Kidney (tissue), 22 donors: ENCODE measurements at places on chromosomes 7 and 10. TPM values are rescaled to one million over a fixed set of nuclear protein-coding genes. Genes with fewer than 3 reads are reported as not detected.

The UNCX gene
- polyA plus RNA-seq = 1.4 TPM

The GPC2 gene
- polyA plus RNA-seq = 0.73 TPM

The FOXI2 gene
- 1.5 TPM for polyA plus RNA-seq

The CC2D2B gene
- 0.80 TPM for polyA plus RNA-seq

The XRCC2 gene
- 0.22 TPM for polyA plus RNA-seq

The LRRD1 gene
- not detected for polyA plus RNA-seq

The CNPY1 gene
- not detected for polyA plus RNA-seq

The HTR7 gene
- not detected for polyA plus RNA-seq

The ACSL5 gene
- polyA plus RNA-seq = 5.6 TPM

DNA sequence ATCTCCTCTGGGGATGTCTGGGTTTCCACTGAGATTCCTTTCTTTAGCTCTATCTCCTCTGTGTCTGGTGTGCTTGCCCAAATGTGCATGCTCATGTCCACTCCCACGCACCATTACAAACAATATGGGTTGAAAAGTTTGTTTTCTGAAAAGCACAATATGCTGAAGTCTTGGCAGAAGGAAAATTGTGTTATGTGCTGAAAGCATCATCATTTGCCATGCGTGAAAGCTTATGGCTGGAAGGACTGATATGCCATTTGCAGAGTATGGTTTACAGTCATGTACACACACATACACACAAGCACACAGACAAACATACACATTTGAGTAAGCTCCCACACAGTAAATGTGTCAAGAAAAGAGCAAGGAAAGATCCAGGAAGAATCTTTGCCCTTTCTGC is 231.6 kb downstream of the SORCS3 start:
- no peak for DNase-seq

DNA sequence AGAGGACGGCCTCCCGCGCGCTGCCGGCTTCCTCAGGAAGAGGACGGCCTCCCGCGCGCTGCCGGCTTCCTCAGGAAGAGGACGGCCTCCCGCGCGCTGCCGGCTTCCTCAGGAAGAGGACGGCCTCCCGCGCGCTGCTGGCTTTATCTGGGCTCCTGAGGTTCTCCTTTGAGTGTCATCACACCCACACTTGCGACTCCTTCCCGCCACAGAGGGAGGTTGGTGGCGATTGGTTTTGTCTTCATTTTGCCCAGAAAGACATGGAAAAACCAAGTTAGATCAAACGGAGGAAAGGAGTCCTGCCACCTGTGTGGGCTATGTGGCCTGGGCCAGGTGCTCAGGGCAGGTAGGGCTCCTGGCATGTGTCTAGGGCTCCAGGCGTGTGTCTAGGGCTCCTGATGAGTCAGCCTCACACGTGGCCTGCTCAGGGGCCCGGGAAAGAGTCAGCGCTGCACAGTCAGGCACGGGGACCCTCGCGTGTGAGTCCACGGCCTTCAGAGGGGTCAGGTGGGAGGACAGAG is 138.0 kb downstream of the VIPR2 start:
- DNase-seq = no peak

DNA sequence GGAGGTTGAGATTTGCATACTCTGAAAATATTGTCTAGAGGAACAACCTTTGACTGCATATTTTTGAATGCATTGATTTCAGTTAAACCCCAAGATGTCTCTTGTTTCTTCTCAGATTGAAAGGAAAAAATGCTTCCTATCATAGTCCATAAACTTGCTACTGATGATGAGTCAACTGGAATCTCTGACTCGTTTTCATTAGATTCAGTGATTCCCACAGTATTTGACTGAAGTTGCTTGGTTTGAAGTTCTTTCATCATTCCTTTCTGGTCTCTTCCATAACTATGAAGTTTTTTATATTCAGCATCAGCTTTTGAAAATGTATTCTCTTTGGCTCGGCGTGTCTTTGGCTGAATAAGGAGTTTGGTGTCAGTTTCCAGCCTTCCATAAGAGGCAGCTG is 10.7 kb downstream of the PEX1 start:
- DNase-seq = no peak

DNA sequence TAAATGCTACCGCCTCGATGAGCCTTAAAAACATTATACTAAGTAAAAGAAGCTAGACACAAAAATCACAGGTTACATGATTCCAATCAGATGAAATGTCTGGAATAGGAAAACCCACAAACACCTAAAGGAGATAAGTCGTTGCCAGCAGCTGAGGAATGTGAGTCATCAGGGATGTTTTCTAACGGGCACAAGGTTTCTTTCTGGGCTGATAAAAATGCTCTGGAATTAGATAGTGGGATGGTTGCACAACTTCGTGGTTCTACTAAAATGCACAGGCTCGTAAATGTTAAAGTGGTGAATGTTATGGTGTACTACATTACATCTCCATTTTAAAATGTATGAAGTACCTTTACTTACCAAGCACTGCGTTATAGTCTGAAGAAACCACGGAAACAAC is 9.7 kb downstream of the ABLIM1 start:
- no peak for DNase-seq

- no peak for DNase-seq
These were observed 35.1 kb downstream of the GUSB start for GRCh38 chr7:65946904-65947303.

DNA sequence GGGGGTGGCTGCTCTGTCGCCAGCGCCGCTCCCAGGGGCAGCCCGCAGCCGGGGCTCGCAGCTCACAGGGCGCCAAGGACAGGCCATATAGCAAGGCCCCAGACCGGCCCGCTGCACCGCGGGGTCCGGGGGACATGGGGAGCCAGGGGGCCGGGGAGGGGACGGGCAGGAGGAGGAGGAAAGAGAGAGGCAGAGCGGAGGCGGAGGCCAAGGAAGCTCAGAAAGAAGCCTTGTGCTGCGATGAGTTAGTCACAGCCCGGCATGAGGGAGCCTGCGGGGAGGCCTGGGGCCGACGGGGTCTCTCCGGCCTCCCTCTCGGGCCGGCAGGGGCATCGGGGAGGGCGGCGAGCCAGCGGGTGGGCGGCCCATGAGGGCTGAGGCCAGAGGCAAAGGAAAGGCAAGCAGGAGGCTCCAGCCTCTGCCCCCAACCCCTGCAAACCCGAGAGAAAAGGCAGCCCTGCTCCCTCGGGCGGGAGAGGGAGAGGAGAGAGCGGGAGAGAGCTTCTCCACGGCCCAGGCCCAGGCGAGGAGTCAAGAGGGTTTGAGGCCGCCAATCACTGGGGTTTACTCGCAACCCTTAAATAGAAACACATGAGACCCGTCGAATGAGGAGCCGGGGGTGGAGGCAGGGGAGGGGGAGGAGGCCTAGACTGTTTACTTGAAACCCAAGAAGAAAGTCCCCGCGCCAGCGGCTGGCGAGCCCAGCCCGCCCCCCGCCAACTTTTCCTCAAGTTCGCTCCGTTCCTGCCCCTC is 167.9 kb downstream of the NEURL1 start:
- peak; percentile 92 for DNase-seq

- no peak for DNase-seq
These were observed 200.7 kb downstream of the CELF2 start for GRCh38 chr10:11218395-11218794.

- peak; percentile 60 for DNase-seq
These were observed 625 bp downstream of the RP9 start for GRCh38 chr7:33108554-33109004.

GRCh38 chr10:125261491-125262186 is 101.3 kb upstream of the CTBP2 start:
- DNase-seq = no peak

GRCh38 chr10:125231116-125231812 is 70.9 kb upstream of the CTBP2 start:
- peak; percentile 45 for DNase-seq

DNA sequence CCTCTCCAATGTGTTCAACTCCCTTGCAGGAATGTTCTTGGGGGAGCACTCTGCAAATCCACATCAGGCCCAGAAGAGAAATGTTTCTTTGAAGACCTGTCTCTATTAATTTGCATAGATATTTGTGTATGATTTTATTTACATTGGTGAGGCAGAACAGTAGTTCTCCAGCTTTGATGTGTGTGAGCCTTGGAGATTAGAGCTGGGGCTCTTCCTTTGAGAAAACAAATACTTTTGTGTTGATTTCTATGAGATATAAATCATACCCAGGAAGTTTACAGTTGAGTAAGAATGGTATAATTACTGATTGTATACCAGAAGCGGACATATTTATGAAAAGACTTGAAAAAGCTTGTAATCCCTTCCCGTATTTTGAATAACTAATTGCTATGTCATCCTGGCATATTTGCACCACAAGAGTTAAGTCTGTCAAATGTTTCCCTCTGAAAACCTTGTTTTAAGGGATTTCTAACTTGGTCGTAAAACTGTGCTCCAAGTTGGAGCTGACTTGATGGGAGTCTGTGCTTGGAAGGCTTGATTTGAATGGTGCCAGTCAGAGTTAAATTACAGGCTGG is 468.5 kb downstream of the LRMDA start:
- DNase-seq = no peak

DNA sequence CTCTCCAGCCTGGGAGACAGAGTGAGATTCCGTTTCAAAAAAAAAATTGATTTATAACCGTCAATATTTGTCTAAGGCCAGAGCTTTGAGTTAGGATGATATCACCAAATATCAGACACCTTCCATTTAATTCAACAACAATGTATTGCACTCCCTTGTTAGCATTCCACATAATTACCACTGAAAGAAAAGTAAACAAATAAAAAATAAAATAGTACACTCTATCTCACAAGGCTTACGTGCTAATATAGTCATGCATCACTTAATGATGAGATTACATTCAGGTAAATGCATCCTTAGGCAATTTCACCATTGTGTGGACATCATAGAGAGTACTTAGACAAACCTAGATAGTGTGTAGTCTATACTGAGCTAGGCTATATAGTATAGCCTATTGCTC is 127.6 kb upstream of the RHOBTB1 start:
- DNase-seq = no peak

DNA sequence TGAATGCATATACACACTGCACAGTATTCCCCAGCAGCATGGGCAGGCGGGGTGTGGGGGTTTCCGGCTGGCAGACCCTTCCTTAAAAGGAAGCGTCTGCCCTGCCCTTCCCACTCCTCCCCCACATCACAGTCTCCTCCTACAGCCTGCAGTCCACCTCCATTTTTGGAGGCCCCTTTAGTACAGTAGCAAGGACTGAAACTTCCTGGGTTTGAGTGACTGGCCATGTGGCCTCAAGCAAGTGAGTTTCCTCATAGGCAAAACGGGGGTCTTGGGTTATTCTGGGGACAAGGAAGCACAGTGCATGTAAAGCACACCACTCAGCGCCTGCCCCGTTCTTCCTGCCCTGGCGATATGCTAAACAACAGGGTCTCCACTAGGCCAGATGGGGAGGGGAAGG is 62.1 kb upstream of the COL13A1 start:
- DNase-seq = peak; percentile 58

DNA sequence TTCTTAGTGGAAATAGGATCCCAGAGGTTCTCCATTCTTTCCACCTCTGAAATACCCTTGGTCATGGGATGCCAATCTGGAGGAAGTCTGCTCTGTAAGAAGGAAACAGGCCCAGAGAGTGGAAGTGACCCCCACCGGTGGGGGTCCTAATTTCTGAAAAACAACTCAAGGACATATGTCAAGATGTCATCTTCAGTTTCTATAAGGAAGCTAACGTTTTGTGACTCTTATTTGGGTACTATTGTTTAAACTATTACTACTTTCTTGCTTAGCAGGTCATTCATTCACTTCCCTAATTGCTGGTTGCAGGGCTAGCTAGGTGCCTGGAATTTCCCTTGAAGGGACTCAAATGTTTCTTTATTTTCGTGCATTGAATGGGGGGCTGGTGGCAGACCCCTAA is 1.9 kb upstream of the ZNF775 start:
- DNase-seq = no peak

DNA sequence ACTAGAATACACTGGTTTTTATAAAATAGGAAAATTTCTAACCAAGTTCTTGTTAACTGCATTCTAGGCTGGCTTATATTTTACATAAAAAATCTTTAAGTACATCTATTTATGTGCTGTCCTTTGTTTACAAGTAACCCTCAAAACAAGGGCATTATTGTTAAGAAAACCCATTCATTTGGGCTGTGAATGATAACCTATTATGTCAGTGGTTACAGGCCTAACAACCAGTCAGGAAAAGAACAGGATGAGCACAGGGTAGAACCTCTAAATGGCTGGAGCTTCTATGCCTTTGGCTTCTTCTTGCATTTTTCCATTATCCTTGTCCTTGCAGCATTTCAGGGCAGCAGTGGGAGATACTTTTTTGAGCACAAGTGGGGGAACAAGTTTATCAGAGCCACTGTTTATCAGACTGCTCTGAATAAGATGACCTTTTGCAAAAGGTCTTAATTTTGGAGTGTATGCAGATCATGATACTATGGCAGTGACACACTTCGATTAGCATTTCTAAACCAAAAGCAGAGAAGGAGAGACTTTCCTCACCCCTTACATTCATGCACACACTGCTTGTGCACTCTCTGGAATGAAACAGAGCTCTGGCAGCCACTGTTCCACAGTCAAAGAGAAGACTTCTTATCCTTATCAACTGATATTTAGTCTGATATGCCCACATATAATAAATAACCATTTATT is 10.9 kb downstream of the GPR37 start:
- no peak for DNase-seq

DNA sequence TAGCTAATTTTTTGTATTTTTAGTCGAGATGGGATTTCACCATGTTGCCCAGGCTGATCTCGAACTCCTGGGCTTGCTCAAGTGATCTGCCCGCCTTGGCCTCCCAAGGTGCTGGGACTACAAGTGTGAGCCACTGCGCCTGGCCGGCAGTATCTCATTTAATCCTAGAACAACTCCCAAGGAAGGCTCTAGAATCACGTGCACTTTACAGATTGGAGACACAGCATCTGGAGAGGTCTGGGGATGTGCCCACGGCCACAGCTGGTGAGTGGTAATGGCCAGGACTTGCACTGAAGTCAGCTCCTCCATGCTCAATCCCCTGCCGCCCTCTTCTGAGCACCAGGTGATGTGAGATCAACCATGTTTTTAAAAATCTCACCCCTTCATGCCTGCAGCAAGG is 43.1 kb downstream of the CARD11 start:
- no peak for DNase-seq

- DNase-seq = no peak
These were observed 12.7 kb downstream of the IKZF5 start for GRCh38 chr10:122995936-122996335.

- DNase-seq = no peak
These were observed 212.5 kb upstream of the CELF2 start for GRCh38 chr10:10804998-10805740.

DNA sequence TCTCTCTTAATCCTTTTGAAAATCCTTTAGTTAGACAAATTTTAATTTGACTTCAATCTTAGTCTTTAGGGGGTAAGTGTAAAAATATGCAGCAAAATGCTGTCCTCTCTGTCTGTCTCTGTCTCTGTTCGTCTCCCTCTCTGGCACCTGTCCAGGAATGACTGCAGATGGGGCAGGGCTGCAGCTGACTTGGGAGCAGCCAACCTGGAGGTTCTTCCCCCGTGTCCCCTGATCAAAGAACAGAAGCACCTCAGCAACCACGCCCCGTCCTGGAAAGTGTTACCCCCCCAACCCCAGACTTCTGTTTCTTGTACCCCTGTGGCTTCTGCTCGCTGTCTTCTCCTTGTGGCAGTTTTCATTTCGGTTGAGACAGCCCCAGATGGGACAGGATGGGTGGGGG is 141.6 kb upstream of the NPS start:
- no peak for DNase-seq
